H9 (cell line): ENCODE measurements at places on chromosomes 11 and 22. TPM values are rescaled to one million over a fixed set of nuclear protein-coding genes. Genes with fewer than 3 reads are reported as not detected.

Gene GGTLC3
- not detected in 2 replicates for total RNA-seq

Gene BIK
- 6.8 and 8.3 TPM in 2 replicates for total RNA-seq

Gene SCGB1A1
- total RNA-seq: not detected in 2 replicates

Gene CALCA
- 0.29 TPM in 1 of 2 replicates, not detected in the other for total RNA-seq

DNA sequence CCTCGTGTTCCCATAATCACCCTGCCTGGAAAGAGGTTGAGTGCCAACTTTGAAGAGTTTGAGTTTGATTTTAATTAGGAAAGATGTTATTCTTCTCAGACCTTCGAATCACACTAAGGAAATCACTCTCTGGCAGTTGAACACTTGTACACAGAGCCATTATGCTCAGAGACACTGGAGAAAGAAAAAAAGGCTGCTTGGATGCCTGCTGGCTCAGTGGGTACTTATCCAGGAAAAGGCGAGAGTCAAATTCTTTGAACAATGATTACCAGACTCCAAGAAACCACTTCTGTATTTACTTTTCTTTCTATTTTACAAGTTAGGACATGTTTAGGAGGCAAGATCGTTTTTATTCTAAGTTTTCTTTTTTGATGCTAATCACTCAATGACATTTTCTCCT lies 438.5 kb upstream of the FAT3 start:
- no peak for DNase-seq
- no peaks in the 10 kb centered on the region for H3K4me1 ChIP-seq
- H3K4me3 ChIP-seq: no peak overlapping the region

- H3K4me1 ChIP-seq: no peaks in the 10 kb centered on the region
- H3K36me3 ChIP-seq: no peaks in the 10 kb centered on the region; the same call in 2 of the 3 replicates
- H3K27me3 ChIP-seq: no peaks in the 10 kb centered on the region
Measured at GRCh38 chr22:49462795-49463194, 364.9 kb downstream of the BRD1 start.

GRCh38 chr11:78290293-78291176 lies 101.8 kb downstream of the USP35 start:
- no peaks in the 10 kb centered on the region for H3K36me3 ChIP-seq
- no peak for DNase-seq
- no peaks in the 10 kb centered on the region for H3K4me1 ChIP-seq
- no peak overlapping the region for H3K4me3 ChIP-seq

- no peaks in the 10 kb centered on the region for H3K27me3 ChIP-seq
- no peak overlapping the region for H3K27ac ChIP-seq
- DNase-seq: no peak
- peaks cover 5% of the 10 kb centered on the region; the same call in 2 of the 3 replicates for H3K36me3 ChIP-seq
- H3K4me3 ChIP-seq: no peak overlapping the region
Measured at GRCh38 chr11:72739240-72740059, 12.8 kb downstream of the ARAP1 start.

DNA sequence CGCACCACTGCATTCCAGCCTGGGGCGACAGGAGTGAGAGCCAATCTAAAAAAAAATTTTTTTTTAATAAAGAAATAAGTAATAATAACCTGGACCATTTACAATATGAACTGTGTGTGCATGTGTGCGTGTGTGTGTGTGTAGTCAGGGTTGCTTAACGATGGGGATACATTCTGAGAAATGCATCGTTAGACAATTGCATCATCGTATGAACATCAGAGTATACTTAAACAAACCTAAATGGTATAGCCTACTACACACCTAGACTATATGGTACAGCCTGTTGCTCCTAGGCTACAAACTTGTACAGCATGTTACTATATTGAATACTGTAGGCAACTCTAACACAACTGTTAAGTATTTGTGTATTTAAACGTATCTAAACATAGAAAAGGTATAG lies 26.4 kb downstream of the RDX start:
- no peak for DNase-seq
- peaks cover 40% of the 10 kb centered on the region for H3K36me3 ChIP-seq
- H3K27me3 ChIP-seq: no peaks in the 10 kb centered on the region; the same call in 1 of the 2 replicates
- no peak overlapping the region for H3K27ac ChIP-seq
- no peaks in the 10 kb centered on the region for H3K4me1 ChIP-seq
